ENCODE measurements at places on chromosomes 13 and 19.

DNA sequence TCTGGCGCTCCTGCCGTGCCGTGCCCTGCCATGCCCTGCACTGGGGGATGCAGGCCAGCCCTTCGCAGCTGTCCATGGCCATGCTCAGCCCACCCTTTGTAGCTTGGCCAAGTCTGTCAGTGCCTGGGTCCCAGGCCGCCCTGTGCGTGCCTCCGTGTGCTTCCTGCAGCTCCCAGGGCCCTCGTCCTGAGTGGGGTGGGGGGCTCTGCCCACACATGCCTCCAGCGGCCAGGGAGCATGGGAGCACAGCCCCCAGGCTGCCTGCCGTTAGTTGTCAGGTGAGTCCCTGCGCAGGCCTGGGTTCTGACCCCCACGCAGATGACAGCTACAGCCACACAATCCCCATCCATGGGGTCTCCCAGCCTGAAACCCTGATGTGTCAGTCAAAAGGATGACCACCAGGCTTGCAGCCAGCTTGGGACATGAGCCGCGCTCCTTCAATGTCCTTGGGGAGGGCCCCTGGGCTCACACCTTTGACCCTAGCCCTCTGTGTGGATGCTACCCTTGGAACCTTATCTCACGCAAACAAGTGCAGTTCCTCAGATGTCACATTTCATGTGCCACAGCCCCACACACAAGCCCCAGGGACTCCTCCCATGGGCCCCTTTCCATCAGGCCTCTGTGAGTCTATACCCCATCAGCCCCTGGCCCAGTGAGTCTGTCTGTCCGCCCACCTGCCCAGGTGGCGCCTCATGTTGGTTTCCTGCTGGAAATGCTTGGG lies 24.5 kb downstream of the TMED1 start:
- no peak for DNase-seq

GRCh38 chr13:27168906-27169657 lies 2.5 kb downstream of the USP12 start:
- no peak for DNase-seq

- DNase-seq, result no peak
Measured at GRCh38 chr19:40360708-40361241, 12.3 kb downstream of the PLD3 start.

- no peak for DNase-seq
Measured at GRCh38 chr13:79522583-79522982, 41.6 kb downstream of the NDFIP2 start.

- no peak for DNase-seq
Measured at GRCh38 chr19:16737911-16738310, 18.3 kb downstream of the NWD1 start.

GRCh38 chr13:99962242-99962641 lies 9.3 kb downstream of the ZIC5 start:
- no peak for DNase-seq

DNA sequence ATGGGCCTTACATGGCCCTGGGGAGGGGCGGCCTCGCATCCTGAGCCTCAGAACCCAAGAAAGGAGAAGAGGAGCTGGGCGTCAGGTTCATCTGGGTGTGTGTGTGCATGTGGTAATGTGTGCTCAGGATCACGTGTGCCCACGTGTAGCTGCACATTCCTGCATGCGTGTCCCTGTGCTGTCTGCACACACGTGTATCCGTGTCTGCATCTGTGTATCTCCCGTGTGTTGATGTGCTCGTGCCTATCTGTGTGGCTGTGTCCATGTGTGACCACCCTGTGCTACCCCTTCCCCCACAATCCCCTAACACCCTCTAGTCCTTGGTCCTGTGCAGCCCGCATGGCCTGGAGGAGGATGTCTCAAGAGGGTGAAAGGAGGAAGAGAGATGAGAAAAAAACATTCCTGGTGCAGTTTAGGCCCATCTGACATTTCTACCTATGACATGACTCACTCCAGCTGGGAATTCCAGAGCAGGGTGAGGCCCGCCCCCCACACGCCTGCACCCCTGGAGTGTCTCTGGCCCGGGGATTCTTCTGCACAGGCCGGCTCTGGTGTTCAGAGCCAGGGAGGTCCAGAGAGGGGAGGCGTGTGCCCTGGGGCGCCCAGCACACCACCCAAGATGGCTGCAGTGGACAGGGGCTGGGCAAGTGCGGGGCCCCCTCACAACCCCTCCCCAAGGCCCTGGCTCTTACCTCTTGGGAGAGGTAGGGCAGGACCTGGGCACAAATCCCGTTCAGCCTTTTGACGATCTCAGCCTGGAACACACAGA lies 7.1 kb downstream of the TLE5 start:
- DNase-seq, result peak; percentile 84

DNA sequence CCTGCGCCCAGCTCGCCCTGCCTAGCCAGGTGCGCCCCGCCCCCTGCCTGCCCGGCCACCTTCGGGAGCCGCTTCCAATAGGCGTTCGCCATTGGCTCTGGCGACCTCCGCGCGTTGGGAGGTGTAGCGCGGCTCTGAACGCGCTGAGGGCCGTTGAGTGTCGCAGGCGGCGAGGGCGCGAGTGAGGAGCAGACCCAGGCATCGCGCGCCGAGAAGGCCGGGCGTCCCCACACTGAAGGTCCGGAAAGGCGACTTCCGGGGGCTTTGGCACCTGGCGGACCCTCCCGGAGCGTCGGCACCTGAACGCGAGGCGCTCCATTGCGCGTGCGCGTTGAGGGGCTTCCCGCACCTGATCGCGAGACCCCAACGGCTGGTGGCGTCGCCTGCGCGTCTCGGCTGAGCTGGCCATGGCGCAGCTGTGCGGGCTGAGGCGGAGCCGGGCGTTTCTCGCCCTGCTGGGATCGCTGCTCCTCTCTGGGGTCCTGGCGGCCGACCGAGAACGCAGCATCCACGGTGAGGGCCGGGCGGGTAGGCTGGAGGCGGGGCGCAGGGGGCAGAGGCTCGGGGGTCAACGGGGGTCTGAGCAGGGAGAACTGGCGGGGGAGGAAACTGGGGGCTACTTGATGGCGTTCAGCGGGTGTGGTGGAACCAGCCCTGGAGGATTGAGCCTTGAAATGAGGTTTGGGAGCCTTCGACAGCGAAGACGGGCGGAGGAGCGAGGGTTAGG lies at the start of gene SPINT2:
SPINT2 (plus strand) TSS at position 88 of the 727 bp plus-strand sequence; CDS start at position 408, 320 bp downstream.
- peak; percentile 96 for DNase-seq

DNA sequence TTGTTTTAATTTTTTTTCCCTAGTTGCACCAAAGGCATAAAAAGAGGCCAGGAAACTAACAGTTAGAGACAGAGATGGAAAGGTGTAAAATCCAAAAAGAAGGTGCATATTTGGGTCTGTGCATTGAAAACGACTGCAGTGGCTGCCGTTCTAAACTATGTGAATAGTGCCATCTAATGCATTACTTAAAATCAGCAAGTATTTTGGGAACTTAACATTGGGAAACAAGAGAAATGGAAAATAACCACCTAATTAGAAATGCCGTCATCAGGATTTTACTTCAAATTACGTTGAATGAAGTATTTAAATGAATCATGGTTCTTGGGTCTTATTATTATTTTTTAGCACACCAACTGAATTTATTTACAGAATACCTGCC lies 189.5 kb upstream of the MIR17HG start:
- DNase-seq, result no peak

GRCh38 chr13:74017301-74018061 lies 116.7 kb downstream of the KLF12 start:
- no peak for DNase-seq

DNA sequence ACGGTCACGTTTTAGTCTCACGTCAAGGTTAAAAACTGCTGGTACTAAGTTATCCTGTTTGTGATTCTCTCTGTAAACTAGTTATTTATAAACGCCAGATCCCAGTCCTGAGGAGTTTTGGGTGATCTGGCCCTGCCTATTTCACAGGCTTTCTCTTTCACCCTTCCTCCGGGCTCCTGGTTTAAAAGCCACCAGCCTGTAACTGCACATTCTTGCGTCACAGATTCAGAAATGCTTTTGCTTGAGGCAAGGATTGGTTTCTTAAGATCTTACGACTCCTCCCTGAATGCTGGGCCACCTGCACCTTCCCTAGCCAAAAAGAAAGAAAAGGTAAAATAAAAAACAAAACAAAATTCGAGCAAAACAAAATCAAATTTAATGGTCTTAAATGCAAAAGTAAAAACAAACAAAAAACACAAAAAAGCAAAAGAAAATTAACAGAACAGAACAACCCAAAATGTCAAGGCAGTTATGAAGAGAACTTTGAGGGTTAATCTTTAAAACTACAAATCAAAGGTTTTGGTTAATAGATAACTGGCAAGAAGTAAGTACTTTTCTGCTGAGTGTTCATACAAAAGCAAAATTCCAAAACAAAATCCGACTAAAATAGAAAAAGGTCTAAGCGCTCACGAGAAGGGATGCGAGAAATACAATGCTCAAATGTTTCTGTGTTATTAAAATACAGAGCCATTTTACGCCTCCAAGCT lies 18.6 kb upstream of the TIMM44 start:
- DNase-seq, result no peak

GRCh38 chr13:46515803-46516202 lies 37.2 kb upstream of the LRCH1 start:
- DNase-seq, result no peak

DNA sequence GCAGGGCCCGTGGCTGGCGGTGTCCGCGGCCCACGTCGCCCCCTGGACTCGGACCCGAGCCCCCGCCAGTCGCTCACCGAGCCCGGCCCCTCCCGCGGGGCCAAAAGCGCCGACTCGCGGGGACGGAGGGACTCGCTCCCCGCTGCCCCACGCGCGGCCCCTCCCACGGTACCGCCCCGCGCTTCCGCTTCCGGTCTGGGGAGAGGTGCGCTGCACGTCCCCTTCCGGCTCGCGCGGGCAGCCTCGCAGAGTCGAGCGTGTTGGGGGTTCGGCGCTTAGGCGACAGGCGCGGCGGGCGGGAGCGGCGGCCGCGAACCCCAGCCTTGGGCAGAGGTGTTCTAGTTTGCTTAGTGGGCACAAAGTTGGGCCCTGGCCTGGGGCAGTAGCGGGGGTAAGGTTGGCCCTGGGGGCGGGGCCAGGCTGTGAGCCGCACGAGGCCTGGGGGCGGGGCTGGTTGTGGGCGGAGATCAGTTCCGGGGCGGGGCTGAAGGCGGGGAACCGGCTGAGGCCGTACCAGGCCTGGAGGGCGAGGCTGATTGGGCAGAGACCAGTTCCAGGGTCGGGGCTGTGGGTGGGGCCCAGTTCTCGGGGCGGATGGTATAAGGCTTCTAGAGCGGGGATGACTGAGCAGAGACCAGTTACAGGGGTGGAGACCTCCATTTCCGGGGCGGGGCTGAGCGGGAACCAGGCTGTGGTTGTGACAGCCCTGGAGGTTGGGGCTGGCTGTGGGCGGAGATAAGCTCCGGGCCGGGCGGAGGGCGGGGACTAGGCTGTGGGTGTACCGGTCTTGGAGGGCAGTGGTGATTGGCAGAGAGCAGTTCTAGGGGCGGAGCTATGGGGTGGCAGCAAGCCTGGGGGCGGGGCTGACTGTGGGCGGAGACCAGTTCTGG lies at the start of the genes MBD3L1 and ZNF558:
MBD3L1 (plus strand) TSS at position 246 of the 890 bp plus-strand sequence. CDS start 10,302 bp downstream, outside the sequence.
ZNF558 (minus strand) TSS at position 173 of the 890 bp plus-strand sequence. CDS start 9,645 bp downstream, outside the sequence.
- DNase-seq, result peak; percentile 94

DNA sequence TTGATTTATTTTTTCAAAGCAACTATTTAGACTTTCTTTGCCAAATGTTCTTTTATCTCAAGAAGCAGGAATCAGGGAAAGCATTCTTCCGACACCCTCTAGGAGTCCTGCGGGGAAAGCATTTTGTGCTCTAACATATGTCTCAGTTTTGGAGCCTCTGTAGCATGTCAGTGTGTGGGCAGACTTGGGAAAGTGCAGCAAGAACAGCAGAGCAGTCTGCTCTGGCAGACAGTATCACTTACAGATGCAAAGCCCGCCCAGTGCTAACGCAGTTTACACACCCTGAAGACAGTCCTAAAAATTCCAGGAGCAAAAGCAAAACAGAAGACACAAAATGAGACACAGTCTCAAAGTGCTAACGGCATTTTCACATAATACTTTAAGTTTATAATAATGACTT lies 393.5 kb downstream of the KLF12 start:
- DNase-seq, result no peak

DNA sequence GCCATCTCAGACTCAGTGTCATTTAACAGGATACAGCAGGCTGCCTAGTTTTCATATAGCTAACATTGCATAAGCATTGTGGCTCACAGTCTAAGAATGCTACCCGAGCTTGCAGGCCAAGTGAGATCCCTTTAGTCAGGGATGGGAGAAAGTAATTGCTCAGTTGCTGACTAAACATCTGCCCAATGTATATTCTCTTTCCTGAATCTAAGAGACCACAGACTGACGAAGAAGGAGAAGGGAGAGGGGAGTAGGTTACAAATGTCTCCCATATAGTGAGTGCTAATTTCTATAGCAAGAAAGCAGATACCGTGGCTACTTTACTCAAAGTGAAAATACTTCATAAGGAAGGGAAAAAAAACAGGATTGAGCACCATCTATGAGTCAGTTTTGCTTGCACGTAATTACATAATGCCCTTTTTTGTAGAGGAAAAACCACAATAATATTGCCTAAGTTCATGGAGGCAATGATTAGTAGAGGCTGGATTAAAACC lies 453.9 kb downstream of the COG6 start:
- DNase-seq, result peak; percentile 61

DNA sequence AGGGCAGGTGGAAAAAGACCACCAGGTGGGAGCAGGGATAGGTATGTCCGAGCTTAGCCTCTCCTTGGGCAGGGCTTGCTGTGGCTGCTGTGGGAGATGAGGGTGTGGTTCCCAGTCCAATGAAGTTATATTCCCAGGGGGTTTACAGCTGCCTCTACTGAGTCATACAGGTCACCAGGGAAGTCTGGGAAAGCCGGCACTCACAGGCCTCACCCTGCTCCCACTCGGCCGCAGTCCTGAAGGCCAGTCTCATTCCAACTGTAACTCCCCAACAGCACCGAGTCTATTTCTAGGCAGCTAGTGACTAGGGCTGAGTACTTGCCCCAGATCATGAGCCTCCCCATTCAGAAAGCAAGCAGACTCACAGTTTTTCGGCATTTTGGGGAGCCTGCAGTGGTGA lies 77.1 kb downstream of the FNDC3A start:
- no peak for DNase-seq

Measured in RWPE2 (cell line).